ENCODE measurements at places on chromosomes 3 and 15.

DNA sequence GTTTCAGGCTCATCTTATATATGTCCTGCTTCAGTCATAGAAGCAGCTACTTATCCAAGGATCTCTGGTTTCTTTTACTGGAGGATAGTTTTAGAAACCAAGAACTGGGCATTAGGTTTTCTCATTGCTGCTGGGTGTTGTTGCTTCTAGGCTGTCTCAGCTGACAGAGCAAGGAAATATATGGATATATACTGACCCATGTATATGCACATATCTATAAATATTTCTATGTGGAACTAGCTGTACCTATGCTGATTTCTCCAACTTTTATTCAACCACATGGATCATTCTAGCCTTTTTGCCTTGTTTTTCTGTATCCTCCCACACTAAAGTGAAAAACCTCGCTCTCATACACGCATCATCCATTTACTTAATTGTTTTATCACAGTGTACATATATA is 64.2 kb downstream of the TP63 start:
- DNase-seq, result no peak

GRCh38 chr3:43294975-43295374 is 8.6 kb downstream of the SNRK start:
- DNase-seq, result no peak

DNA sequence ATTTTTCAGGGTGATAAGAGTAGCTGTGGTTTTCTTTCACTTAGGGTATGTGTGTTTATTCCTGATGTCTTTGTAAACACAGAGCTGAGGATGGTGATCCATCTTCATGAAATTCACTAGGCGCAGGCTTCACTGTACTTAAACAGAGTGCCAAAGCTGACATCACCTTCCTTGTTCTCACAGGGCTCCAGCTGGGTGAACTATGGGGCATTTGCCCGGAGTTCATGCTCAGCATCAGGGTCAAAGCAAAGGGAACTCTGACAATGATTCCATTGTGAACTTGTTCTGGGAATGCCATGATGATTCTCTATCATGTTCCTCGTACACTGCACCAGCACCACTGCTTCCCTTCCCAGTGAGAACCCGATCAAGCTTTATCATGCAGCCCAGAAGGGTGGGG is 184.8 kb upstream of the P2RY1 start:
- no peak for DNase-seq

DNA sequence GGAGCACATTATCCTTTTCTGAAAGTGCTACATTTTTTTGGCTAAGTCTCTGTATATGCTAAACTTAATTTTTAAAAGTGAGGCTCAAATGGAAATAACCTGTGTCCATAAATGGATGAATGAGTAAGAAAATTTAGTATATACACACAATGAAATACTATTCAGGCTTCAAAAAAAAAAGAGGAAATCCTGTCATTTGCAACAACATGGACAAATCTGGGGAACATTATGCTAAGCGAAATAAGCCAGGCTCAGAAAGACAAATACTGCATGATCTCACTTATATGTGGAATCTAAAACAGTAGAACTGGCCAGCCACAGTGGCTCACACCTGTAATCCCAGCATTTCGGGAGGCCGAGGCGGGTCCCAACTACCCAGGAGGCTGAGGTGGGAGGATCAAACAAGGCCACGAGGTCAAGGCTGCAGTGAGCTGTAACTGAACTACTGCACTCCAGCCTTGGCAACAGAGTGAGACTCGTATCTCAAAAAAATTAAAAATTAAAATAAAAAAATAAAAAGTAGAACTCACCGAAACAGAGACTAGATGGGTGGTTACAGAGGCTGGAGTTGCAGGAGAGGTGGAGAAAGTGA is 25.8 kb downstream of the CCDC12 start:
- DNase-seq, result no peak

DNA sequence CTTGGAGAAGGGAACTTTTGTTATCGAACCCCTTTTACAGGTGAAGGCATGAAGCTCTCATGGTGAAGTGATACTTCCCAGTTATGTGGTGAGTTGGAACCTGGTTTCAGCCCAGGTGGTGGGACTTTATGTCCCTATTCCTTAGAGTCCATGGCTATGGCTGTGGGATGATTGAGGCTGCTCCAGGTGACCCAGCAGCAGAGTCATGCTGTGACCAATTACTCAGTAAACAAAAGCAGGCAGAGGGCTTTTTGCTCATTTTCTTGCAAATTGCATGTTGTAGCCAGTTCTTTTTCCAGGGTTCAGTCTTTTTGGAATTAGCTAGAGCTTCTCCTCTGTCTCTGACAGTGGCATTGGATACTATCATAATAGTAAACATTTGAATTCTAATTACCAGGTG is 70.7 kb downstream of the CACNA2D3 start:
- no peak for DNase-seq

GRCh38 chr3:186760141-186760833 is 23.1 kb upstream of the EIF4A2 start:
- no peak for DNase-seq

DNA sequence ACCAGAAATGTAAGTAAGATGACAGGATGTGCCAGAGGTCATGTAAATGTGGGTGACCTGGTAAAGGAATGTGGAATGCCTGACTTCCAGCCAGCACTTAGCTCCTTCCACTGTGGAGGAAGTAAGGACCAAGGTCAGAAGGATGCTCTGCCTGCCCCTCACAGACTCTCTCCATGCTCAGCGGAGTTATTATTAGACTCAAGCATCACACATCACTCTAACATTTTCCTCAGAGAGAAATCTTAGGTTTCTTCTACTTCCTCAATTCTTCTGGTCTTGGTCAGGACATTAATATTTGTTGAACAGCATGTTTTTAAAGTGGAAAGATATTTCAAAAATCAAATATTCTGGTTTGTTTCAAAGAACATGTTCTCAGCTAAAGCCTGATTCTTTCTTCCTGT is 231.4 kb upstream of the WNT5A start:
- DNase-seq, result no peak

DNA sequence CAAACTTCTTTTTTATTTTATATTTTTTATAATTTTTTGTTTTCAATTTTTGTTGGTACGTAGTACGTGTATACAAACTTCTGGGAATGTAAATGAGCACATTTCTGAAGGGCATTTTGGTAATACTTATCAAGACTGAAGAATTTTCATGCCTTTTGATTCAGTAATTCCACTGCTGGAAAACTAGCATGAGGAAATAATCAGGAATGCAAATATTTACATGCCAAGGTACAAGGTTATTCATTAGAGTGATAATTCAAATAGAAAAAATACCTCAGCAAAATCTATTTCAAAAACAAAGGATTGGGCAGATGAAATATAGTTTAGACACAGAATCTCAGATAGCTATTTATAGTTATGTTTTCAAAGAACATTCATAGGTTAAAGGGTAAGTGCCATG is 128.7 kb downstream of the DMXL2 start:
- no peak for DNase-seq

- DNase-seq, result peak; percentile 32
These were observed 8.6 kb downstream of the TLR9 start for GRCh38 chr3:52216585-52217408.

DNA sequence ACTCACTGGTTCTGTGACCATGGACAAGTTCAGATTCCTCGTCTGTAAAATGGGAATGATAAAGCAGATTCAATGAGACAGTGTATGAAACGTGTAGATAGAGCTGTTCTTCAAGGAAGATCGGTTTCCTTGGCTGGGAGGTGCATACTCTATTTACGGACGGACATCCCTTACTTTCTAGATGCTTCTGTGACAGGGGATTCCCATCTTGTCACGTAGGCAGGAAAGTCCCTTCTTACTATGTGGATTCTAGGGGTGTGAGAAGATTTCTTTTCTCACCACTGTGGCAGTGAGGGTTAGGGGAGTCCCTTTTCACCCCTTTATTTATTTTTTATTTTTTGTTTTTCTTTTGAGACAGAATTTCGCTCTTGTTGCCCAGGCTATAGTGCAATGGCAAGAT is 180.9 kb upstream of the TBL1XR1 start:
- no peak for DNase-seq

DNA sequence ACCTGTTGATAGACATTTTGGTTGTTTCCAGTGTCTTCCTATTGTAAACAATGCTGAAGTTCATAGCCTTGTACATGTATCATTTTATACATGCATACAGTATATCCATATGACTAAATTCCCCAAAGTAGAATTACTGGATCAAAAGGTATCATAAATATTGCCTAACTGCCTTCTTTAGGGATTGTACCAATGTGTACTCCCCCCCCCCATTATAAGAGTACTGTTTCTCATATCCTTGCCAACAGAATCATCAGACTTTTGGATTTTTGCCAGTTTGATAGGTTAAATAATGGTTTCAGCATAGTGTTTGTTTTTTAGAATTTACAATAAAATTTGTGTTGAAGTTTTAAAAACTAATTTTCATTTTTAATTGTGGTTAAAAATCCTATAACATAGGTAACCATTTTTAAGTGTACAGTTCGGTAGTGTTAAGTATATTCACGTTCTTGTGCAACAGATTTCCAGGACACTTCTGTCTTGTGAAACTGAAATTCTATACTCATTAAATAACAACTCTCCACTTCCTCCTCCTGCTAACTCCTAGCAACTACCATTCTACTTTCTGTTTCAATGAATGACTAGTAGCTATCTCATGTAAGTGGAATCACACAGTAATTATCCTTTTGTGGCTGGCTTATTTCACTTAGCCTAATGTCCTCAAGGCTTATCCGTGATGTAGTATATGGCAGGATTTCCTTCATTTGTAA is 30.8 kb upstream of the MAP3K13 start:
- DNase-seq, result peak; percentile 96

DNA sequence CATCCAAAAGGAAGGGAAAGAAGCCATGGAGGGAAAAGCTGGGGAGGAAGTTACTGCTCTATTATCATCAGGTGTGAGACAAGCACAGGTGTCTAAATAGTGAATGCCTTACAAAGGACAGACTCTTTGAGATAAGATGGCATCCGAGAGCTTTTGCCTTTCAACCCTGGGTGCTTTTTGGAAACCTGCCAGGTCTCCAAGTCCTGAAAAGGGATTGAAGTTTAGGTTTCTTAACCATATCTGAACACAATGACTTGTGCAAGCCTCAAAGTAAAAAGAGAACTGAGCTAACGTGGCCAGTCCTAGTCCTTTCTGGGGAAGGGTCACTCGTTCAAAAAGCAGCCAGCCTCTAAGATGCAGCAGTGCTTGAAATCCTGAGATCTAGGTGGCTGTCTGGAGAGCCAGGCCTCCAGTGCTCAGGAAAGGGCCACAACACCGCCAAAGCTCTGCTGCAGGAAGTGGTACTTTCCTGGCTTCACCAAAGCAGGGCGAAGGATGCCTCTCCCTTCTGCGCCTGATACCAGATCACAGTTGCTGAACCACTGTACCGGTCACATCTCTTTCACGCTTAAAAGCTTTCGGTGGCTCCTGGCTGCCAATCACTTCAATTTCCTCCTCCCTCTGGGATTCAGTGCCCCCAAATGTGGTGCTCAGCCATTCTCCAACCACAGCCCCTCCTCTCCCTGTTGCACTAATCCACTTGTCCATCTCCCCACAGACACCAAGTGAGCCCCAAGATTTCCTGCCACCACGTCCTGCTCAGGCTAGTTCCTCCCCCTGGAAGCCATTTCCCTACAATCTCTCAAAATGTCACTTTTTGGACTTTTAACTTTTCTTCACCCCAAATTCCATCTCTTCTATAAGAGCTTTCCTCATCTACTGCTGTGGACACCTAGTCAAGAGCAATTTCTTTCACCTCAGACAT is 104.1 kb upstream of the LPP start:
- DNase-seq, result peak; percentile 22

DNA sequence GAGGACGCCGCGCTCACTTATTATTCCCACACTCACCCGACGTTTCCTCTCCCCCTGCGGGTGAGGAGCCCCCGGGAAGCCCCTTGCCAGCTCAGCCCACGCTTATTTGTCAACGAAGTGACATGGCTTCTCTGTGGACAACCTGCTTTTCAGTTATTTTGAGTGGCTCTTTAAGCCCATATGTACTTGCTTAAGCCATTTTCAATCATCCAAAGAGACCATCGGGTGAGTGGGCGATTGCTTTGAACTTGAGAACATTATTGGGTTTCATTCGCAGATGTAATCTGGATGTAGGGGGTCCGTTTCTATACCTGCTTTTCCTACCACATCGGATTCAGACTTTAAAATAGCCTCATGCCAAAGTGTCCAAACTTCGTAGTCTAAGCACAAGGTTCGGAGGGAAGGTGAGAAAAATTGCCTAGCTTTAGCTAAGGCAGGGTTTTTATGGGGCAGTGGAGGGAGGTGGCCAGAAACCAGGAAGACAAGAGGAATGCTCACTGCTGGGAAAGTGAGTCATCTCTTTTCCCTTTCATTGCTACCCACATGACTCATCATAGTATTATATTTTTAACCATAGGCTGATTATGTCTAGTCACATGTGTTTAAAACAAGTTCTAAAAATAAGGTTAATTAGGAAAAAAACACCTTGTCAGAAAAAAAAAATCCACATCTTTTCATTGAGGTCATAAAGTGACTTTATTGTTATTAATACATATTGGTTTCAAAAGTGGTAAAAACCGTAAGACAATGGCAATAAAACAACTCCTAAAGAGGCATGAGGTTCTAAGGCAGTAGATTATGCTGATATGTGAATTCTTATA is 773.1 kb upstream of the NR2F2 start:
- DNase-seq, result no peak

DNA sequence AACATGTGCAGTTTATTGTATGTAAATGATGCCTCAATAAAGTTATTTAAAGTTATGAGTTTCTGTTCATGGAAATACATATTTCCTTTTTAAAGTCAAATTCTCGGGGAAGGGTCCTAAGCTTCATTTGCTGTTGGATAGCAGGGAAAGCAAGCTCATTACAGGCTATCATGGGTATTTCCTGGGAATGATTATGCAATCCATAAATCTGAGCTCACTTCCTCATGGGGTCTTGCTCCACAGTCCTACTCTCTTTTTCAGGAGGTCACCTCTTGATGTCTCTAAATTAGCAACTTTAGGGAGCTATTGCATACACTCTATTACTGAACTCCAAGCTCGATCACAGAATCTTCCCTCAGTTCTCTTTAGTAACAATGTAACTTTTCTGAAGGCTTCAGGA is 69.9 kb upstream of the TP63 start:
- no peak for DNase-seq

- DNase-seq, result no peak
These were observed 46.8 kb downstream of the PIK3CA start for GRCh38 chr3:179194931-179195330.

- no peak for DNase-seq
These were observed 17.1 kb downstream of the CTXND1 start for GRCh38 chr15:80234883-80235282.

DNA sequence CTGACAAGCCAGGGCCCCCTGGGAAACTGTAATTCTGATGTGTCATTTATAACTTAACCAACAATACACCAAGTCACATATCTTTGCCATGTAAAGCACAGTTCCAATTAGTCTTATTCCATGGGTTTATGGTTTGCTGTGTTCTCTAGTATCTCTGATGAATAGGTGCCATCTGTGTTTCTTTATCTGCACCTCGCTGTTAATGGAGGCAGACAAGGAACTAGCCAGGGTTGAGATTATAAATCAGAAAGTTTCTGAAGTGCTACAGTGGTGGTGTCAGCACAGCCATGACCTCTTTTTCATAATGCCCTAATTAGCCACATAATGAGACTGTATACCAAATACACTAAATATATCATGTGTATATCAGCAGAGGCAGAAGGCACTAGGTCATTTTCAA is 866.4 kb downstream of the PLOD2 start:
- no peak for DNase-seq

All from NCI-H1105 treated with DMSO at 0.1 percent for 48 hours (cell line).